Mesendoderm (in vitro differentiated cells): ENCODE measurements at places on chromosomes 5 and 9.

DNA sequence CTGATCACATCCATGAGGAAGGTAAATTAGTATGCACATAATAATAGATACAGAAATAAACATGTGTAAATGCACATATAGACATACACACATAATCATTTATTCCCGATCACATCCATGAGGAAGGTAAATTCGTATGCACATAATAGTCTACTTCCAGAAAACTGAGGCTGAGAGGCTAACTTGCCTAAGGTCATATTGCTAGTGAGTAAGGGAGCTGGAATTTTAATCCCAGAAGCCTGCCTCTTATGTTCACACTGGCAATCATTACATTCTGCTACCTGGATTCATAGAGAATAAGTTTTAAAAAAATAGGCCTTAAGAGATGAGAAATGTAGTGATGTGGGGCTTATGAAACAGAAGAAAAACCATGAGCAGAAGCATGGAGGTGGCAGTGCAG is 716.3 kb downstream of the BRINP1 start:
- no peak for DNase-seq

GRCh38 chr5:154756868-154757813 is 2.0 kb downstream of the LARP1 start:
- peak; percentile 61 for DNase-seq

DNA sequence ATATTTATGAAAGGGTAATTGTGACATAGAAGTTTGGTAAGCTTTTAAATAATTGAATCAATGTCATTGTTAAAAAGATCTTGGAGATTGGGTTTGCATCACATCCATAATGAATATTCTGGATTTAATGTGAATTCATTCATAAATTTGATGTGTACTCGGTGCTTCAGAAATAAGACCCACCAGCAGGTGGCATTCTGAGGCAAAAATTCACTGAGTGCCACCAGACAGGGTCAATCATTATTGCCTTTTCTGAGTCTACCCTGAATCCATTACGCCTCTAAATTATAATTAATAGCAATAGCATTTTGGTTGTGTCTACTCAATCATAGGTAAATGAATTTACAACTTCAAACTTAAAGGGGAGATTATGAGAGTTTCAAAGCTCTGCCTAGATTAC is 1.0 kb downstream of the TRPC7 start:
- DNase-seq, result no peak

DNA sequence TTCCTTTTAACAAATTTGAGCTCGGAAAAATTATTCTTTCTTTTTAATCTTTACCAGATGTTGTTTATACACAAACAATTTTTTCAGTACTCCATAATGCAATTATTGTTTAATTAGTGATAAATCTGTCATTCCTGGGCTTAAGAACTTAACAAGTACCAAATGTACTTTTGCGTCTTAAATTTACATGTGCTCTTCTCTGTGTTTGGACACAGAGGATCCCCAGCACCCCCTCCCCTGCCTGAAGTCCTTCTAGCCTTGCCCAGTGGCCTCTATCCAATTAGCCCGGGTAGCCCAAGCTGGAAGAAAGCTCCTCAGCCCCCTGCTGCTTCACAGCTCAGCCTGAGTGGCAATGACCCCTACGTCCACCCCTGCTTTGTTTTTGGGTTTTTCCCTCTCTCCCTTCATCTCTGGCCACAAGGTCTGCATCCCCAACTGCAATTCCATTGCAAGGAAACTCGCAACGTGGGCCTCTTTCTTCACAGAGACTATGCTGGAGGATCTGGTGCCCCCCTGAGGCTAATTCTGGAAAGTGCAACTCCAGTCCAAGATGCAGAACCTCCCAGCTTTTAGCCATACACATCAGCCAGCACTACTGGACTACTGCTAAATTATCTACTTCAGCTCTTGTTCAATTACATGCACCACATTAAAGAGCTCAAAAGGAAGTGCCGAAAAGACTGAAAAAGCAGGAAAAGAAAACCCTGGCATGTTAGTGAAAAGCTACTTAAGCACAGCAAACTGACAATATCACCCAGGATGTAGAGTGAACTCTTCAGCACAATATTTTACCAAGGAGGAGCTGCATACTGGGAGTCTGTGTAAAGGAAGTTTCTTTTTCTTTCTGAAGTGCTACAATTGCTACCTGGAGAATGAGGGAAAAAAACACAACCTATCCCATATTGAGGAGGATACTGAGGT is 186.2 kb downstream of the FANCC start:
- peak; percentile 71 for DNase-seq

- DNase-seq, result peak; percentile 86
Measured at GRCh38 chr9:116860509-116861120, 173.5 kb downstream of the TRIM32 start.

DNA sequence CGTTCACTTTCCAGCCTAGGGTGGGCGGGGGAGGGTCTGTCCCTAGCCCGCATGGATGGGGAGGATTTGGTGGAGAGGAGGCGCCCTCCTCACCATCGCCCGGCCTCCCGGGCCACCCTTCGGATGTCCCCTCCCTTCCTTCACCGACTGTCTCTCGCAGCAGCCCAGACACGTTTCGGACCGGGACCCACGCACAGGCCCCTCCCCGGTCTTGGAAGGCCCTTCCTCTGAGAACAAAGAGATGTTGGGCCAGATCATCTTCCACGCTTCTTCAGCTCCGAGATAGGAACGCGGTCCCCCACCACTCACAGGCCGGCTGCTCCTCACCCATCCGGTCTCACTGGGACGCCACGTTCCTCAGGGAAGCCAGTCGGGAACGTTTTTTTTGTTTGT is 640 bp upstream of the DPM2 start:
- DNase-seq, result peak; percentile 76

GRCh38 chr5:153625826-153626354 is 135.4 kb downstream of the GRIA1 start:
- no peak for DNase-seq

DNA sequence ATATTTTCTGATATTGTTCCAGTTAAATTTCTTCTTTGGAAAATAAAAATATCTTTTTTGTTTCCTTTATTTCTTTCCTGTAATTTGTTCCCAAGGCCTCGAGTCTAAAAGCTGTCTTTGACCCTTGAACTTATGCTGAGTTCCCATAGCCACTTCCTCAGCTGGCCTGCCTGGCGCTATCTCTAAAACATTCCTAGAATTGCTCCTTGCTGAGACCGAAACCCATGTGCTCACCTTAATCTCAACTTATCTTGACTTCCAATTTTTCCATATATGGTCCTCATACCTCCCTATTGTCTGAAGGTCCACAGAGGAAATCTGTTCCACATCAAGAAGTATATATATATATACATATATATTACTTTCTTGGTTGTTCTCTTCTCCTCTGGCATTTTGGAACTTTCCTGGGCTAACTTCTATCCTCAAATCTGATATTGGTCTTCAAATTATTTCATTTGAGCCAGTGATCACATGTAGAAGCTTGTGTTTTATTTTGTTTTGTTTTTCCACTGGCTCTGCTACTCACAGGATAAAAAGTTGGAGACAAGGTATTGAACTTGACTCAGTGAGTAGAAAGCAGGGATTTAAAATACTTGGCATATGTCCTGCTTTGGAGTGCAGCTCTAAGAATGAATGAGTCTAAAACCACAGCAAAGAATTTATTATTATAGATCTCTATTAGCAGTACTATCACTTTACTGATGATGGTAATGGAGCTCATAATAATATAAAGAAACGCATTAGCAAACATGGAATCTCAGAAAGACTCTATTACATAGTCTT is 45.2 kb downstream of the ENC1 start:
- peak; percentile 94 for DNase-seq

DNA sequence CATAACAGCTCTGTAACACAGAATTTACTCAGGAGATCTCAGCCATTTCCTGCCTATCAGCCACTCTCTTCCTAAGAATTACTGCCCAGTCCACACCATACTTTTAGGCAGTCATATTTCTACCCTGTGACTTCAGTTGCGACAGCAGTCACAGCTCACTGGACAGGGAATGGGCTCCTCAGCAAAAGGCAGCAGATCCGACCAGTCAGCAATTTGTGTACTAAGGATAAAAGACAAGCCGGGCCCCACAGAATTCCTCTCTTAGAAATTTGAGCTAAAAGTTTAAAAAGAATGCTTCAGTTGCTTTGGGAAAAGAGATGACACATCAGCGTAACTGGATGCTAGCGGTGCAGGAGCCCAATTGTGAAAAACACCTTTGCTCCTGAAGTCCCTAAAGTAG is 172.1 kb downstream of the ENC1 start:
- DNase-seq, result no peak

- no peak for DNase-seq
Measured at GRCh38 chr9:136621019-136621733, 41.5 kb upstream of the EGFL7 start.

DNA sequence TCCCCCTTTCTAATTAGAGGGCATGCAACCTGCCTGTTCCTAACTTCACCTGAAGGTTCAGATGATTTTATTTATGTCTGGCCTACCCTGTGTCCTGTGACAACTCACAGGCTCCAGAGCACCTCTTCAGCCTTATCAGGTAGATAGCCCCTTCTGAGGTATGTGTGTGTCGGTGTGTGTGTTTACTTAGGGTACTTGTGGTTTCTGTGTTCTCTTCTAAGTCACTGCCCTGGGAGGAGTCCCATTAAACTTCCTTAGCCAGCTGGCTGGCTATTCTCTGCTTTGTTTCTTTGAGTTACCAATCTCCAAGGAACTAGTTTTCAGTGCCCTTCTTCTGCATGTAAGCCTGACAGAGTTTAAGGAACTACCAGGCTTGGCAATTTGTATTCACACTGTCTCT is 74.9 kb downstream of the UNC13B start:
- DNase-seq, result peak; percentile 22

GRCh38 chr9:6188466-6188865 is 27.1 kb upstream of the IL33 start:
- DNase-seq, result no peak

DNA sequence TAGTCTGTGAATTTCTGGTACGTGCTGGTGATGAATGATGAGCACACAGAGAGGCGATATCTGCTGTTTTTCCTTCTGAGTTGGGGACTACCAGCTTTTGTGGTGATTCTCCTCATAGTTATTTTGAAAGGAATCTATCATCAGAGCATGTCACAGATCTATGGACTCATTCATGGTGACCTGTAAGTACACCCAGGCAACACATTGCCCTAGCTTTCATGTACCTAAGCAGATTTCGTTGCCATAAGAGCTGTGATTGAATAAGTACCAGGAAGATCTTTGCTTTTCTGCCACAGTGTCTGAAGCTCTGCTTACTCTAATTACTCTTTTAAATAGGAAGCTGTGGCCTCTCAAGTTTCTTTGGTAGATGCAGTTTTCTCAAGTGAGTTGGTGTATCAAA is 397.8 kb downstream of the ARRDC3 start:
- DNase-seq, result no peak

GRCh38 chr5:115069087-115069968 is 100.4 kb downstream of the TRIM36 start:
- DNase-seq, result peak; percentile 82

DNA sequence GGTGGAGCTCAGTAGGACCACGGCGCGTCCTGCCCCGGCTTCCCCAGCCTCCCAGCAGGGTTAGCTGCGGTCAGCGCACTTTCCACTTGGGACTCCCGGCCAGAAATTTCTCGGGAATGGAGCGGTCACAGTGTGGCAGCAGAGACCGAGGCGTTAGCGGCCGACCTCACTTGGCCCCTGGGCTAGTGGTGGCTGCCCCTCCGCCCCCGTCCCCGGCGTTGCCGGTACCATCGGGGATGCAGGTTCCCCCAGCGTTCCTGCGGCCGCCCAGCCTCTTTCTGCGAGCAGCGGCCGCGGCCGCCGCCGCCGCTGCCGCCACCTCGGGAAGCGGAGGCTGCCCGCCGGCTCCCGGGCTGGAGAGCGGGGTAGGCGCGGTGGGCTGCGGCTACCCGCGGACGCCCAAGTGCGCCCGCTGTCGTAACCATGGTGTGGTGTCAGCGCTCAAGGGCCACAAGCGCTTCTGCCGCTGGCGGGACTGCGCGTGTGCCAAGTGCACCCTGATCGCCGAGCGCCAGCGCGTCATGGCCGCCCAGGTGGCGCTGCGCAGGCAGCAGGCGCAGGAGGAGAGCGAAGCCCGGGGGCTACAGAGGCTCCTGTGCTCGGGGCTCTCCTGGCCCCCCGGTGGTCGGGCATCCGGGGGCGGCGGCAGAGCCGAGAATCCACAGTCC is 460 bp downstream of the DMRTA1 start:
- peak; percentile 87 for DNase-seq

GRCh38 chr5:60586307-60586901 is 113.6 kb downstream of the DEPDC1B start:
- peak; percentile 5 for DNase-seq

DNA sequence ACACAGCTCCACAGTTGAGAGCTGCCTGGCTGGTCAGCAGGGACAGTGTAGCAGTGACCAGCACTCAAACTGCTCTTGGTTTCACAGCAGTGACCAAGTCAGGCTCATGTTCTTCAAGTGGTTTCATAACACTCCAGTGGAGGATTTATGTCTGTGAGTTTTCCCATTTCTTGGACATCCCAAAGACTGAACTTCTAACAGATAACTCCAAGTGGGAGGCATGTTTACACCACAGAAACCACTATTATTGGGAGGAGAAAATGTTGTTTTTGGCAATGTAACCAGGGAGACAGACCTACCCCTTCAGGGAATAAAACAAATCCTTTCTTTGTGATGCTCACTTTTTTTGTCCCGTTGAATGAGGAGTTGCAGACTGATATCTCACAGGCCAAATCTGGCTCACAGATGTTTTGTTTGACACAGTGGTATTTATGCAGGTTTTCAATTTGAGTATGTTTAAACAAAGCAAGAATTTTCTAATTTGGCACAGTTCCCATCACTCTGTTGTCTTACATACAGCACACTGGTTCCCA is 141.5 kb downstream of the RMI1 start:
- DNase-seq, result no peak

DNA sequence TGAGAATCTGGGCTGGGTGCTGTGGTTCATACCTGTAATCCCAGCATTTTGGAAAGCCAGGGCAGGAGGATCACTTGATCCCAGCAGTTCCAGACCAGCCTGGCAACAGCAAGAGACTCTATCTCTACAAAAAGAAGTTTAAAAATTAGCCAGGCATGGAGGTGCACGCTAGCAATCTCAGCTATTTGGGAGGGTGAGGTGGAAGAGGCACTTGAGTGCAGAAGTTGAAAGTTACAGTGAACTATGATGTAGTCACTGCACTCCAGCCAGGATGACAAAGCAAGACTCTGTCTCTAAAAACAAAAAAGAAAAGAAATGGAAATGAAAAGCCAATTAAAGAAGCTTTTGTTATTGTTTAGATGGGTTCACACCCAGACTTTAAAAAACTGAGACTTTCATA is 131.6 kb upstream of the RASA1 start:
- no peak for DNase-seq

- no peak for DNase-seq
Measured at GRCh38 chr5:139571966-139572365, 10.8 kb downstream of the UBE2D2 start.

DNA sequence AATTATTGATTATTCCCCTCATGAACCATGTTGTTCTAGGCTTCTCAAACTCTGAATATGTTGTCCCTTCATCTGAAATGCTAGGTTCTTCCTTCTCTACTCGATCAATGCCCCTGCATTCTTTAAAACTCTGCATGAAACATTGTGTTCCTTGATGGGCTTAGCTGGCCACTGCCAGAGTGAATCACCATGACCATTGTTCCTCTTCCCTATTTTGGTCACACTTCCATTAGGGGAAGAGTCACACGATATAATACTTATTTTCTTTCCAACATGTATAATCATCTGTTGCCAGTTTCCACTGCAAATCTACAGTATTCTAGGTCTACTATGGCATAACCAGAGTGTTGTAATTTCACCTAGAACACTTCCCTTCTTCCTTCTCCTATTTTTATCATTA is 247.9 kb downstream of the TRPM3 start:
- no peak for DNase-seq

GRCh38 chr5:179207470-179207869 is 137.8 kb downstream of the ADAMTS2 start:
- DNase-seq, result no peak

- DNase-seq, result no peak
Measured at GRCh38 chr5:66440202-66440680, 156.0 kb upstream of the MAST4 start.

- no peak for DNase-seq
Measured at GRCh38 chr5:68261569-68262065, 46.1 kb downstream of the PIK3R1 start.
